ENCODE measurements at places on chromosomes 1 and 21.

GRCh38 chr1:43582162-43582566, 51.5 kb downstream of the PTPRF start:
- peak; percentile 75 for DNase-seq

DNA sequence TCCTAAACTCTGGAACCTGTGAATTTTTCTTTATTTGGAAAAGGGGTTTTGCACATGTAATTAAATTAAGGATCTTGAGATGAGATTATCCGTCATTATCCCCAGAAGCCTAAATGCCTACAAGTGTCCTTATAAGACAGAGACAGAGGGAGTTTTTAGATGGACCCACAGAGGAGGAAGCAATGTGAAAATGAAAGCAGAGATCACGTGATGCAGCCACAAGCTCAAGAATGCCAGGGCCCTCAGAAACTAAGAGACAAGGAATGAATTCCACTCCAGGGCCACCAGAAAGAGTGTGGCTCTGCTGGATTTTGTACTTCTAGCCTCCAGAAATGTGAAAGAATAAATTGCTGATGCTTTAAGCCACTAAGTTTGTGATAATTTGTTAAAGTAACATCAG, 183.6 kb upstream of the UBE2U start:
- DNase-seq = no peak

GRCh38 chr1:100752791-100753190, 33.2 kb downstream of the VCAM1 start:
- no peak for DNase-seq

DNA sequence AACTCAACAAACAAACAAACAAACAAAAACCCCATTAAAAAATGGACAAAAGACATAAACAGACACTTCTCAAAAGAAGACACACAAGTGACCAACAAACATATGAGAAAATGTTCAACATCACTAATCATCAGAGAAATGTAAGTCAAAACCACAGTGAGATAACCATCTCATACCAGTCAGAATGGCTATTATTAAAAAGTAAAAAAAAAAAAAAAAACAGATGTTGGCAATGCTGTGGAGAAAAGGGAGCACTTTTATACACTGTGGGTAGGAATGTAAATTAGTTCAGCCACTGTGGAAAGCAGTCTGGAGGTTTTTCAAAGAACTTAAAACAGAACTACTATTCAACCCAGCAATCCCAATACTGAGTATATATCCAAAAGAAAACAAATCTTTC, 94.7 kb downstream of the PLPP3 start:
- DNase-seq = no peak

GRCh38 chr1:66533804-66534740, at the start of gene SGIP1:
Gene SGIP1, plus strand, starts transcription at chr1:66534153. Its CDS starts 206 bp downstream, at chr1:66534359.
- peak; percentile 38 for DNase-seq

DNA sequence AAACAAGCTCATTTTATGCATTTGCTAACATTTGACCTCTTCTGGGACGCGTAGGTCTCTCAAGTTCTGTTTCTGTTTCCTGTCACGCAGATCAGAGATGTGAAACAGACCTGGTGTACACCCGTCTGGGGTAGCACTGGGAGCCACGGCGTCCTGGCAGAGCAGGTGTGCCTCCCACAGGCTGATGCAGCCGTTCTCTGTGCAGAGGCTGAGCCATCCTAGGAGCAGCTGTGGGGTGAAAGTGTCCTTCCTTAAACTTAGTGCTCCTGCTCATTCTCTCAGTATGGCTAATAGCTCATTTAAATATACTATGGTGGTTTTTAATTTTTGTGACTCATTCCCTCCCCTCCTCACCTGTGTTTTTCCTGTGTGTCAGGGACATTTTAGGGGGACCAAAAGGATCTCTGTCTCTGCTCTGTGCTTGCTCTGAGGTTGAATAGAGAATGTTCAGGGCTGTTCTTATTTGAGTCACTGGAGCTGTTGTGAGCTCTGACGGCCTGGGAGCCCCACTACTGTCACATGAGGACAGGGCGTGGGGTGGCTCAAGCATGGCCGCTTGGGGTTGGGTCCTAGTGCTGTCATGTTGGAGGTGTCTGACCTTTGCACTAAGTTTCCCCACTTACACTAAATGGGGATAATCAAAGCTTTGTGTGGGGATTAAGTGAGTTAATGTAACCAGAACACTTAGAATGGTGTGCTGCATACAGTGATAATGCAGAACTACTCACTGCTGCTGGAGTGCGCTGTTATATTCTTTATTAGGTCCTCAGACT, 43.0 kb downstream of the GALNT2 start:
- DNase-seq = no peak

DNA sequence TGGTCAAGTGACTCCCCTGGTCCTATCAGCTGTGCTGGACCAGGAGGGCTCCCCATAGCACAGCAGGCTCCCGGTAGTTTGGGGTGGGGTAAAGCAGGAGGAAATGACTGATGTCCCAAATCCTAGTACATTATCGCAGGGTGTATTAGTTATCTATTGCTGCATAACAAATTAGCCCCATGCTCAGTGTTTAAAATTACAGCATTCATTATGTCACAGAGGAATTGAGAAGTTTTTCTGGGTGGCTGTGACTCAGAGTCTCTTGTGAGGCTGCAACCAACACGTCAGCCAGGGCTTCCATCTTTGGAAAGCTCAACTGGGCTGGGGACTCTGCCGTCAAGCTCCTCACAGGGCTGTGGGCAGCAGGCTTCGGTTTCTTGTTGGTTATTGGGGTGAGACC, 34.3 kb upstream of the LAPTM5 start:
- no peak for DNase-seq

DNA sequence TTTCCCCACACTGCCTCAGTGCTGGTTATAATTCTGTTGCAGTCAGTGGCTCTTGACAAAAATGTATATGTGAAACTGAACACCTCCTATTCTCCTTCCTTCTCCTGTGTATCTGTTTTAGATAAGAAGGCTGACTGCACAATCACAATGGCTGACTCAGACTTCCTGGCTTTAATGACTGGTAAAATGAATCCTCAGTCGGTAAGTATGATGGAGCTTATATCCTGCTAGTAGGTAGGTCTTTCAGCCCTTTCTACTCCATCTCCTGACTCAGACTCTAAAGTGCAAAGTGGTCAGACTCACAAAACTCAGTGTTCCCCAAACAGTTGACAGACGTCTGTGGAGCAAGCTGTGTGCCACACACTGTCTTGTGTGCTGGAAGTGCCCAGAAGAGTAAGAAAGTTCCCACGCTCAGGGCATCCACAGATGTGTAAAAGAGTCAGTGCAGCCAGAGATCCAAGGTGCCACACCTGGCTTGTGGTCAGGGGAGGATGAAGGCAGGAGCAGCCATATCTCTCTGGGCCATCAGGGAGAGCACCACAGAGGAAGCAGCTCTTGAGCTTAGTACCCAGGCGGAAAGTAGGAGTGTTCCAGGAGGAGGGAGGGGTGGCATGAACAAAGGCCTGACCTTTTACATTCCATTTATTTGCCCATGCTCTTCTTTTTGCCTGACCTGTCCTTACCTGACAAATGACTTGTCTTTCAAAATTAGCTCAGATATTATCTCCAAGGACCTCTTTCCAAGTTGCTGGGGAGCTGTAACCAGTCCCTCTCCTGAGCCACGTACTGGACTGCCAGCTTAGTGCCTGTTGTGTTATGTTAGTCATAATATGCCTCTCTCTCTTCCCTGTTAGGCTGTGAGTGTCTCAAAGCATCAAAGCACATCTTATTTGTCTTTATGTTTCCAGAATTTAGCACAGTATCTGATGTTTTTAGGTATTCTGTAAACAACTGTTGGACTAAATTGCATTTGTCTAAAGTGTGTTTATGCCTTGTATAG, 14.0 kb upstream of the PODN start:
- DNase-seq = peak; percentile 24

DNA sequence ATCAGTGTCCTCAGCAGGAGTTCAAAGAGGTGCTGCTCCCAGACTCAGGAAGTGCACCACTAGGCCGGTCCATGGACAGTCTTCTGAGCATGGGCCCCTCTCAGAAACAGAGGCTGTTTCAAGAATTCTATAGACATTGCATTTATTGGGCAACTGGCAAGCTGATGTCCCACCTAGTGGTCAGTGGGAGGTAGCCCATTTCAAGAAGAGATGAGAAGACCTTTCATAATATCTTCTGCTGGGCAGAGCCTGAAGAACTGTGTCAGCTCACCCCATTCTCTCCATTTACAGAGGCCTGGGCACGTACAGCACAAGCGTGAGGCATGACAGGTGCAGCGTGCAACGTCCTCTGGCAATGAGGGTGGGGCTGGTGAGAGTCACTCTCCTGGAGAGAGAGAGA, 216.0 kb downstream of the DYRK1A start:
- DNase-seq = peak; percentile 17

GRCh38 chr1:215584389-215584788, 17.3 kb downstream of the KCTD3 start:
- no peak for DNase-seq

DNA sequence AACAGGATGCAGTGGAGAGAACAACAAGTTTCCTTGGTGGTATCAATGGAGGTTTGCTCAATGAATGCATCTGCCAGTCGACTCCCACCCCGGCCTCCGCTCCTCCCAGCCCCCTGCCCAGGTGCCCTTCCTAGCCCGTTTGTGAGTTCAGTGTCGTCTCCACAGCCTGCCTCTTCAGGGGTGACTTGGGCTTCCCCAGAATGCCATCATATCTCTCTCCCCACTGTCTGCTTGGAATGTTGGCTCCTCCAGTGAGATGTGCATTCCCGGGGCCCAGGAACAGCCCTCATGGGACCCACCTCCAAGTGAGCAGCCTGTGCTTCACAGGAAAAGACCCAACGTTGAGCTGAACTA, 30.5 kb downstream of the MATN1 start:
- no peak for DNase-seq

GRCh38 chr1:237205400-237206064, 163.5 kb downstream of the RYR2 start:
- no peak for DNase-seq

DNA sequence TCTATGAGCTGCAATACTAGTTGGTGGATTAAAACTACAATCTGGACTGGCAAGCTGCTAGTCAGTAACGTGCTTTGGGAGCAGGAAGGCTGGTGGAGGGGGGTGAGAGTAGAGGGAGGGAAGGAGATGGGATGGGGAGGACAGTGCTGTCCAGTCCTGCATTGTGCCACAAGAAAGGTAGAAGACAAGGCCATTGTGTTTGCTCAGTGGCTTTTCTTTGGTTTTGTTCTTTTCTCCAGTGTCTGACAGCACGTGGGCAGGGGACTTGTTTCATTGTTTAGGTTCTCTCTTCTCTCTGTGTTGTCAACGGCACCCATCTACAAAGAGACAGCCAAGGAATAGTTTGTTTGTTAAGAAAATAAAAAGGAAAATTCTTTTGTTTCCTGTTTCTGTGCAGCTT, 362.8 kb upstream of the PLXNA2 start:
- DNase-seq = no peak

GRCh38 chr1:149845416-149845815, 54.0 kb upstream of the BOLA1 start:
- no peak for DNase-seq
